ENCODE measurements at places on chromosomes 5 and 9. TPM values are rescaled to one million over a fixed set of nuclear protein-coding genes. Genes with fewer than 3 reads are reported as not detected.

The CDC20B gene
- total RNA-seq, result not detected

The LTC4S gene
- not detected for total RNA-seq

The TSSK1B gene
- total RNA-seq, result 0.13 TPM

The HSPB3 gene
- total RNA-seq, result 32.5 TPM

The PPP3R2 gene
- not detected for total RNA-seq

The PIP5KL1 gene
- 18.4 TPM for total RNA-seq

The AQP3 gene
- total RNA-seq, result not detected

The INSYN2B gene
- total RNA-seq, result 3.8 TPM

The ZBED3 gene
- 0.09 TPM for total RNA-seq

The SLC4A9 gene
- not detected for total RNA-seq

The ITGA1 gene
- total RNA-seq, result 27.4 TPM

The IFNA21 gene
- not detected for total RNA-seq

The ADAMTS19 gene
- total RNA-seq, result not detected

The ADAMTS13 gene
- total RNA-seq, result 0.24 TPM

The MEIKIN gene
- total RNA-seq, result not detected

The BAAT gene
- not detected for total RNA-seq

The IFNA5 gene
- total RNA-seq, result not detected

The FCN2 gene
- total RNA-seq, result not detected

DNA sequence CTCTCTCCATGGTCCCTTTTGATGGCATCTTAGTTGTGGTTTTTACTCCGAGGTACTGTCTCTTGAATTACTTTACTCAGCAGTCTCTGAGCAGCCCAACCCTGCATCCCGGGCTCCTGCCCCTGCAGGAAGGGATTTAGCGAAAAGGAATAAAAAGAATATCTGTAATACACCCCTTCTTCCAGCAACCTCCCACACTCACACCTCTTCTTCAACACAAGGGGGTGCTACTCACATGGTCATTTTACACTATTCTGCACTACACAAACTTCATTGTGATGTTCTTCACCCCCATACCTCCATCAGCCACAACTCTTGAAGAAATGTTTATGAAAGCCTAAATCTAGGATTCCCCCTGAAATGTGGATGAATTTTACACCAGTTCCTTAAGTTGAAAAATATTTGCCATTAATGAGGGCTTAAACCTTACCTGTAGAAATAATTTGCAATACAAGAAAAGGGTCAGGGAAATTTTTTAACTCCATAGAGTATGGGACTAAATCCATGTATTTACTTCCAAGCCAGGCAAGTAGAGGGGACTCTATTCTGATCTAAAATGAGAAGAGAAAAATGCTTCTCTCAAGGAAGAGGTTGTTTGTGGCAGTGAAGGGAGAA is 26.0 kb downstream of the TPD52L3 start:
- H3K4me3 ChIP-seq, result no peak overlapping the region
- peak; percentile 28 for DNase-seq
- H3K36me3 ChIP-seq, result no peaks in the 10 kb centered on the region
- H3K4me1 ChIP-seq, result peaks cover 4% of the 10 kb centered on the region
- H3K27ac ChIP-seq, result no peak overlapping the region

- no peak overlapping the region for H3K4me3 ChIP-seq
- no peak for DNase-seq
- H3K27me3 ChIP-seq, result no peaks in the 10 kb centered on the region
- H3K27ac ChIP-seq, result no peak overlapping the region
- H3K4me1 ChIP-seq, result no peaks in the 10 kb centered on the region
Observed at GRCh38 chr5:133149345-133149744, 97.5 kb downstream of the HSPA4 start.

GRCh38 chr5:170603578-170604565 is 100.1 kb downstream of the KCNIP1 start:
- H3K4me3 ChIP-seq, result no peak overlapping the region
- H3K27ac ChIP-seq, result no peak overlapping the region
- H3K27me3 ChIP-seq, result no peaks in the 10 kb centered on the region
- no peaks in the 10 kb centered on the region for H3K4me1 ChIP-seq
- H3K36me3 ChIP-seq, result no peaks in the 10 kb centered on the region

GRCh38 chr5:4804691-4805360 is 335.3 kb upstream of the ADAMTS16 start:
- no peaks in the 10 kb centered on the region for H3K27me3 ChIP-seq
- no peaks in the 10 kb centered on the region for H3K36me3 ChIP-seq
- no peak for DNase-seq
- no peak overlapping the region for H3K27ac ChIP-seq
- no peaks in the 10 kb centered on the region for H3K4me1 ChIP-seq
- H3K4me3 ChIP-seq, result no peak overlapping the region

DNA sequence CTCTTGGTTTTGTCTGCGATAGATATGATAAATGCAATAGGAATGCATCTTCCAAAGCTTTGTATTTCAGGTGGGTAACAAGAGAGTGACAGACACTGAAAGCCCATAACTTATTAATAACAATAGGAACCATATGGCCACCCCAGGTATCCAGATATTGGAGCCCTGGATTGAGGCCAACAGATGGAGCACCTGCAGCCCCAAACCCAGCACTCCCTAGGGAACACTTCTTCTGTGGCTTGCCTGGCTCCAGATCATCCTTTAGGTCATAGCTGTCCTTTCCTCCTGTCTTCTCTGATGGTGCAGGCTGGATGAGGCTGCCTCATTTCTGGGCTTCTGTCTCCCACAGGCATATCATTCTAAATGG is 5.0 kb upstream of the IL3 start:
- H3K27me3 ChIP-seq, result no peaks in the 10 kb centered on the region
- H3K36me3 ChIP-seq, result no peaks in the 10 kb centered on the region
- H3K4me1 ChIP-seq, result no peaks in the 10 kb centered on the region
- no peak overlapping the region for H3K27ac ChIP-seq
- H3K4me3 ChIP-seq, result no peak overlapping the region

DNA sequence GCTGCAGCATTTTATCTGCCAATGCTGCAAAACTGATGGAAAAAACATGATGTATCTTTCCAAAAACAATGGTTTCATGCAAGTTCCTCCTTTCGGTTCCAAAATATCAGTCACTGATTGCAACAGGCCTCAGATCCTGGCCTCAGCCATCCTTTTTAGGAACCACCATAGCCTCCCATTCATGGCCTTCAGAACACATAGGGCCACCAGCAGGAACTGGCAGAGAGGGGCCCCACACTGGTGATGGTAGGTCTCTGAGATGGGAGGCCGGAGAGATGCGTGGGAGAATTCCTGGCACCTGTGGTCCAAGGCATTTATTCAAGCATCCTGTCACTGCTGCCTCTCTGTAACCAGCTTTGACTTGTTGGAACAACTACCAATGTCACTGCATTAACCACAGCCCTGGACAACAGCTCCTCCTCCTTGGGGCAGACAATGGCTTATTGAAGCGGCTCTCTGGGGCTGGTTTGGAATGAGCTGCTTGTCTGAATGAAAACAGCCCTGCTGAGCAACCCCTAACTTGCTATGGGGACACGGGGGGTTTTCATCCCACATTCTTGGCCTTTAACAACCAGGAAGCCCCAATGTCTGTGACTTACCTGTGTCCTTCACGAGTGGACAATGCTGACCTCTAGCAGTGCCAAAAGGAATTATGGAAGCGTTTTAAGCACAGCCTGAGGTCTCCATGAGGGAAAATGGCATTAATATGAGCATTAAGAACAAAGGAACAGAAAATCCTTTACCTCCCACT is 108.1 kb downstream of the LHFPL2 start:
- H3K27me3 ChIP-seq, result no peaks in the 10 kb centered on the region
- no peaks in the 10 kb centered on the region for H3K36me3 ChIP-seq
- H3K4me3 ChIP-seq, result no peak overlapping the region
- peaks cover 39% of the 10 kb centered on the region for H3K4me1 ChIP-seq
- peak overlapping the region; percentile 54 for H3K27ac ChIP-seq
- DNase-seq, result no peak

DNA sequence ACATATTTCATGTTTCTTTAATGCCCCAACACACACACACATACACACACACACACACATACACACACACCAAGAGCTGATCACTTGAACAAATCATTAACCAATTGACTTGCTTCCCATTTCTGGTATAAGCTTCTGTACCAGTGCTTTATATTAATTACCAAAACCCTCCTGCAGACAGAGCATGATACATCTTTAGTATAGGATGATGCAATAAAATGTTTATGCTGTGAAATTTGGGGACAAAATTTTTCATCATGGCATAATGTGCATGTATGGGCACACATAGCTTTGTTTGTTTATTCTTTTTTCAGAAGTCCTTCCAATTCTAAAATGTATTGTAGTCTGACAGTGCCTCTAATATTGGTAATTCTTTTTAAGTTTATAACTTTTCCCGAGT is 34.5 kb downstream of the SLC1A3 start:
- peaks cover 53% of the 10 kb centered on the region for H3K36me3 ChIP-seq
- H3K27ac ChIP-seq, result peak overlapping the region; percentile 66
- no peak overlapping the region for H3K4me3 ChIP-seq
- no peaks in the 10 kb centered on the region for H3K27me3 ChIP-seq

- H3K4me1 ChIP-seq, result no peaks in the 10 kb centered on the region
- no peaks in the 10 kb centered on the region for H3K36me3 ChIP-seq
Observed at GRCh38 chr9:72951520-72952380, 1.1 kb downstream of the ALDH1A1 start.

DNA sequence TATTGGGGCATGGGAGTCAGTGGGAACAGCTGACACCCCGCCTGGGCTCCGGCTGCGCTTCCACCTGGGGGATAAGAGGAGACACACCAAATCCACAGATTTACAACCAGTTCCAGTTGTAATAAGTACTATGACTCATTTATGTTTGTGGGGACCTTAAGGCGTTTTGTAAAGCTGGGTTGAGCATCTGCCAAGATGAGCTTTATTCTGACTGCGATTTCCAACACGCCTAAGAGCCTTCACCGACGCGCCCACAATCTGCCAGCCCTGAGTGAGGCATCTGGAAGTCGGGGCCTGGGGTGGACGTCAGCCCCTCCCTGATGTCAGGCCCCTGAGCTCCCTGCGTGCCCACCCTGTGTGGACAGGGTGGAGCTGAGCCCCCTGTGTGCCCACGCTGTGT is 14.3 kb upstream of the LHX3 start:
- no peak for DNase-seq
- H3K27ac ChIP-seq, result no peak overlapping the region
- no peaks in the 10 kb centered on the region for H3K4me1 ChIP-seq
- no peak overlapping the region for H3K4me3 ChIP-seq
- H3K27me3 ChIP-seq, result no peaks in the 10 kb centered on the region
- H3K36me3 ChIP-seq, result peaks cover 8% of the 10 kb centered on the region

GRCh38 chr5:36301858-36302603 is at the start of gene RANBP3L:
TSS of gene RANBP3L (minus strand) at chr5:36301902. CDS start at chr5:36301416, 486 bp downstream.
- H3K4me1 ChIP-seq, result peaks cover 17% of the 10 kb centered on the region
- DNase-seq, result no peak
- no peaks in the 10 kb centered on the region for H3K27me3 ChIP-seq
- H3K27ac ChIP-seq, result peak within 1 kb of the TSS; percentile 27
- peak within 1 kb of the TSS; percentile 24 for H3K4me3 ChIP-seq

- no peak within 1 kb of the TSS for H3K27ac ChIP-seq
- H3K27me3 ChIP-seq, result peaks cover 60% of the 10 kb centered on the region
- peak; percentile 44 for DNase-seq
Observed at GRCh38 chr5:76082772-76083554, at the start of gene SV2C. TSS of gene SV2C (plus strand) at chr5:76083383. CDS start at chr5:76131751, 48,368 bp downstream.

GRCh38 chr5:111902436-111902835 is 145.4 kb upstream of the NREP start:
- no peak overlapping the region for H3K4me3 ChIP-seq
- H3K36me3 ChIP-seq, result no peaks in the 10 kb centered on the region
- no peaks in the 10 kb centered on the region for H3K4me1 ChIP-seq
- H3K27me3 ChIP-seq, result no peaks in the 10 kb centered on the region
- no peak for DNase-seq
- H3K27ac ChIP-seq, result no peak overlapping the region

DNA sequence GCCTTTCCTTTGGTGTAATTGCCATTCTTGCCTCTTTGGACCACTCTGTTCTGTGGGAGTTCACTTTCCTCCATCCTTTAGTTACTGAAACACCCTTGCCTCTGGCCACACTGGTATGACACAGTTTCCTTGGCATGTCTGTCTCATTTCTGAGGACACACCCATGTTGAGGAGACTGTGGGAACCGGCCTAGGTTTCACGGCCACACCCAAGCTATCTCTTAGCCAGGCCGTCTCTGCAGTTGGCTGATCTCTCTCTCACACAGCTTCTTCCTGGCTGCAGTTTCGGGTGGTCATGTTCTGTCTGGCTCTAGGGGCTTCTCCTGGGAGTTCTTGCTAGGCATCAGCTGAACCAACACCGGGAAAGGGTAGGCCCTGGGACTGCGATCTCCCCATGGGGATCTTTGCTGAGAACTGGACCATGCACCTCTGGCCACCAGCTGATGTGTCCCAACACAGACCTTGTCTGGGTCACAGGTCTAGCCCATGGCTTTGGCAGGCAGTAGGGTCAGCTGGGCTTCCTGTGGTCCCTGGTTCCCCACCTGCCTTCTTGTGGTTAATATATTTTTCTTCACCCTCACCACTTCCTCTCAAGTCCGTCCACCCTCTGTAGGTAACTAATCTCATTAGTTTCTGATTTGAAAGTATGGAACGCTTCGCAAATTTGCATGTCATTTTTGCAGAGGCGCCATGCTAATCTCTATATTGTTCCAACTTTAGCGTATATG is 24.9 kb downstream of the ARHGEF37 start:
- peak overlapping the region; percentile 82 for H3K27ac ChIP-seq
- H3K4me1 ChIP-seq, result peaks cover 19% of the 10 kb centered on the region
- H3K36me3 ChIP-seq, result no peaks in the 10 kb centered on the region
- DNase-seq, result peak; percentile 92
- H3K4me3 ChIP-seq, result no peak overlapping the region
- H3K27me3 ChIP-seq, result no peaks in the 10 kb centered on the region

GRCh38 chr5:77947041-77947428 is 170.9 kb upstream of the TBCA start:
- no peaks in the 10 kb centered on the region for H3K27me3 ChIP-seq

DNA sequence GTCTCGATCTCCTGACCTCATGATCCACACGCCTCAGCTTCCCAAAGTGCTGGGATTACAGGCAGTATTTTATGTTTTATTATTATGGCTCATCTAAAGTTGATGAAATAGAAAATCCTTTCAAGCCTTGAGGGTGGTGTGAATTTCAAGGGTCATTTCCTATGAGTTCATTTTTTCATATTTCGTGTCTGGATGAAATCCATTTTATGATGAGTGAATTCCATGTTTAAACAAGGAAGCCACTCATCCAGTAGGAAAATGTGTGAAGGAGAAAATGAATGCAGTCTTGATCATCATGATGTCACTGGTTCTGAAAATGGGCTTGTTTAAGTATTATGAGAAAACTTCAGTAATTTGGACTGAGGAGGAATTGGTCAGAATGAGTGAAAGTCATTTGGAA is 74.6 kb upstream of the ZSWIM6 start:
- H3K4me3 ChIP-seq, result no peak overlapping the region
- H3K27ac ChIP-seq, result no peak overlapping the region
- no peaks in the 10 kb centered on the region for H3K4me1 ChIP-seq
- no peak for DNase-seq
- H3K36me3 ChIP-seq, result no peaks in the 10 kb centered on the region

DNA sequence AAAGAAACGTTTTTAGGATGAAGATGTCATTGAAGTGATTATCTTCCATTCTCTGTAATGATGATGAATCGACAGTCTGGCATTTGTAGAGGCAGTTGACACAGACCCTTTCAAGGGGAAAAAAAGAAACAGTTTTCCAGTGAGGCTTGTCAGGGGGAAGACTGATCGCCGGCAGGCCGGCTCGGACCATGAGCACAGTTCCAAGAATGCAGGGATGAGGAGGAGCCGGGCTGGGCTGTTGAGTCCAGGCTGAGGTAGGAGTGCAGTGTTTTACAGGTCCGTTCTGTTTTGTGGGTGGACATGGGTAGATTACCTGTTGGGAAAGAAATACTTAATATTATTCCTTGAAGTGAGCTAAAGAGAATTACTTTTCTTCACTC is 194.6 kb downstream of the AOPEP start:
- H3K4me1 ChIP-seq, result peaks cover 57% of the 10 kb centered on the region
- H3K27ac ChIP-seq, result peak overlapping the region; percentile 94
- DNase-seq, result no peak
- peak overlapping the region; percentile 15 for H3K4me3 ChIP-seq

GRCh38 chr5:83551821-83552220 is 80.3 kb downstream of the VCAN start:
- peaks cover 27% of the 10 kb centered on the region for H3K4me1 ChIP-seq
- H3K27me3 ChIP-seq, result no peaks in the 10 kb centered on the region
- peaks cover 53% of the 10 kb centered on the region for H3K36me3 ChIP-seq
- peak; percentile 21 for DNase-seq

Measured in SJSA1 (cell line).